Transverse colon (tissue), 4 donors: ENCODE measurements at places on chromosomes 7 and 10. TPM values are rescaled to one million over a fixed set of nuclear protein-coding genes. Genes with fewer than 3 reads are reported as not detected.

- peaks cover 24% of the 10 kb centered on the region for H3K4me1 ChIP-seq
- DNase-seq = no peak
- H3K4me3 ChIP-seq = no peak overlapping the region
- no peak overlapping the region for H3K27ac ChIP-seq
- no peaks in the 10 kb centered on the region for H3K36me3 ChIP-seq
Measured at GRCh38 chr7:39536951-39537350, 29.3 kb upstream of the YAE1 start.

- no peak overlapping the region for H3K4me3 ChIP-seq
- no peaks in the 10 kb centered on the region for H3K4me1 ChIP-seq
- H3K27me3 ChIP-seq = peaks cover under 1% of the 10 kb centered on the region
- no peak for DNase-seq
Measured at GRCh38 chr7:94400022-94400421, 5.3 kb downstream of the COL1A2 start.

DNA sequence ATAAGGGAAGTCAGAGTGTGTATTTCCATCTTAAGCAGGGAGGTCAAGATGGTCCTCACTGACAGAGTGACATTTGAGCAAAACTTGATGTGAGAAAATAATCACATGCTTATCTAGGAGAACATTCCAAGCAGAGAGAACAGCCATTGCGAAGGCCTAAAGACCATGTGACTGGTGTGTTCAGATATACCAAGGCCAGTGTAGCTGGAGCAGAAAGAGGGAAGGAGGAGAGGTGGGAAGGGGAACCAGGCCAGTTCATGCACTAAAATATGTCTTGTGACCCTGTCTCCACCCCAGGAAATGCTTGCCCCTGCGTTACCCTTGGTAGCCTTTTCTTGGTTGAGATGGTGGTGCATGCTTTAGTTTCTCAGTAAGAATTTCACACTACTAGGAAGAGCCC lies 77.4 kb downstream of the CACNB2 start:
- no peak overlapping the region for H3K4me3 ChIP-seq
- no peaks in the 10 kb centered on the region for H3K36me3 ChIP-seq
- DNase-seq = no peak
- H3K4me1 ChIP-seq = peaks cover 6% of the 10 kb centered on the region
- H3K27ac ChIP-seq = no peak overlapping the region

DNA sequence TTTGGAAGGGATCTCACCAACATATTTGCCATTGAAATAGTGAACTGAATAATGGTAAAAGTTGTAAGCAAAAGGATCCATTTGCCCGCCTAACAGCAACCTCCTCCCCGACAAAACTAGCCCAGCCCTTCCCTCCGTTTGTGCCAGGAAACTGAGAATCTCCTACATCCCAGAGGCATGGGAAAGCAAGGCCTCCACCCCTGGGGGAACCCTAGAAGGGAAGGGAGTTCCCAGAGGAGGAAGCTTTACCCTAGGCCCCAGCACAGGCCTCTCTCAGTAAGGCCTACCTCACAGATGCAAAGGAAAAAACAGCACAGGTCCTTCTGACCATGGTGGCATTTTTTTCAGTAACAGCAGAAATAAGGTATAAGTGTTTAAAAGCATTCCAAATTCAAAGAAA lies 229.7 kb downstream of the ELMO1 start:
- no peaks in the 10 kb centered on the region for H3K36me3 ChIP-seq
- no peaks in the 10 kb centered on the region for H3K27me3 ChIP-seq
- no peak overlapping the region for H3K4me3 ChIP-seq
- H3K4me1 ChIP-seq = no peaks in the 10 kb centered on the region
- DNase-seq = no peak
- no peak overlapping the region for H3K27ac ChIP-seq

DNA sequence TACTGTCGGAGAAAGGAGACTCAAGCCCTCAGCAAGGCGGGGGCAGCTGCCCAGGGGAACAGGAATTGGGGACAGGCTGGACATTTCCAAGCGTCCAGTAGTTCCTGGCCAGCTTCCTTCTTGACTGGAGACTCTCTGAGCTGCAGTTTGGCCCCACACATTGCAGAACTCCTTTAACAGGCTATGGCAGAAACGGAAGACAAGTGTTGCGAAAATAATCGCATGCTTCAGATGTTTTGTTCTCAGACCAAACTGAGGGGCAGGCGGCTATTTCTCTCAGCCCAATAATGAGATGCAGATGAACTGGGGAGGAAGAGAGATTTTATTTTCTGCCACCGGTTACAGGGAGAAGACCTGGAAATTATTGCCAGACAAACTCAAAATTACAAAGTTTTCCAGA lies 88.0 kb upstream of the PFKP start:
- H3K27me3 ChIP-seq = peaks cover 4% of the 10 kb centered on the region
- no peak overlapping the region for H3K4me3 ChIP-seq
- no peaks in the 10 kb centered on the region for H3K4me1 ChIP-seq
- no peaks in the 10 kb centered on the region for H3K36me3 ChIP-seq
- H3K27ac ChIP-seq = no peak overlapping the region
- DNase-seq = no peak

- H3K27me3 ChIP-seq = no peaks in the 10 kb centered on the region
- DNase-seq = no peak
- H3K4me3 ChIP-seq = no peak overlapping the region
- H3K27ac ChIP-seq = no peak overlapping the region
Measured at GRCh38 chr7:69020536-69020935, 577.7 kb upstream of the AUTS2 start.

GRCh38 chr7:40234046-40234445 lies 99.2 kb downstream of the SUGCT start:
- no peaks in the 10 kb centered on the region for H3K27me3 ChIP-seq
- no peak overlapping the region for H3K4me3 ChIP-seq
- H3K36me3 ChIP-seq = no peaks in the 10 kb centered on the region
- DNase-seq = peak; percentile 61
- peaks cover 7% of the 10 kb centered on the region for H3K4me1 ChIP-seq

GRCh38 chr10:11024596-11024995 lies 6.9 kb downstream of the CELF2 start:
- H3K27me3 ChIP-seq = peaks cover under 1% of the 10 kb centered on the region
- no peak overlapping the region for H3K27ac ChIP-seq
- no peak overlapping the region for H3K4me3 ChIP-seq
- no peaks in the 10 kb centered on the region for H3K36me3 ChIP-seq
- H3K4me1 ChIP-seq = peaks cover 16% of the 10 kb centered on the region
- DNase-seq = no peak

GRCh38 chr10:58341947-58342346 lies 7.1 kb downstream of the UBE2D1 start:
- H3K4me3 ChIP-seq = no peak overlapping the region
- no peak for DNase-seq
- H3K4me1 ChIP-seq = peaks cover 30% of the 10 kb centered on the region
- H3K36me3 ChIP-seq = no peaks in the 10 kb centered on the region
- H3K27ac ChIP-seq = no peak overlapping the region
- no peaks in the 10 kb centered on the region for H3K27me3 ChIP-seq

- peaks cover 23% of the 10 kb centered on the region for H3K4me1 ChIP-seq
- no peaks in the 10 kb centered on the region for H3K27me3 ChIP-seq
- H3K27ac ChIP-seq = peak overlapping the region; percentile 85
- H3K4me3 ChIP-seq = no peak overlapping the region
- peak; percentile 90 for DNase-seq
Measured at GRCh38 chr7:20219446-20220292, 2.5 kb upstream of the MACC1 start.

GRCh38 chr10:20959242-20959641 lies 62.1 kb upstream of the NEBL start:
- no peaks in the 10 kb centered on the region for H3K27me3 ChIP-seq
- DNase-seq = no peak
- no peaks in the 10 kb centered on the region for H3K4me1 ChIP-seq
- H3K4me3 ChIP-seq = no peak overlapping the region
- no peak overlapping the region for H3K27ac ChIP-seq
- H3K36me3 ChIP-seq = no peaks in the 10 kb centered on the region

DNA sequence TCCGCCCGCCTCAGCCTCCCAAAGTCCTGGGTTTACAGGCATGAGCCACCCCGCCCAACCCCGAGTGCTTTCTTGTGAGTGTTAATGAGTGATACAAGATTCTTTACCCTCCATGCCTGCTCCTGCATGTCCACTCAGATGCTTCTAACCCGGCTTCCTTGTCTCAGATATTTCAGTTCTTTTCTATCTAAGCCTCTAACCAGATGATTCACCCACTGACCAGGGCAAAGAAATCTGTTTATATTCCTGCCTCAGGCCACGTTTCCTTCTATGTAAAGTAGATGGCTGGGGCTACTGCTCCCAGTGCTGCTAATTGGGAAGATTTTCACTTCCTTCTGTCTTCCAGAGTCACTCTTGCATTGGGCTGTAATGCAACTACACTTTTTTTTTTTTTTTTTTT lies 395.1 kb upstream of the ANKRD30A start:
- H3K27ac ChIP-seq = no peak overlapping the region
- no peak overlapping the region for H3K4me3 ChIP-seq
- H3K36me3 ChIP-seq = no peaks in the 10 kb centered on the region
- no peaks in the 10 kb centered on the region for H3K4me1 ChIP-seq
- DNase-seq = no peak

The UNC5B gene
- 12.3 TPM for total RNA-seq

The SORCS3 gene
- total RNA-seq = not detected

The PAPSS2 gene
- 17.3 TPM for total RNA-seq

The SPOCK2 gene
- 11.7 TPM for total RNA-seq

The TWIST1 gene
- not detected for total RNA-seq
